ENCODE measurements at places on chromosomes 13 and 19.

- no peak for DNase-seq
These were observed 261.3 kb downstream of the DACH1 start for GRCh38 chr13:71605744-71606143.

DNA sequence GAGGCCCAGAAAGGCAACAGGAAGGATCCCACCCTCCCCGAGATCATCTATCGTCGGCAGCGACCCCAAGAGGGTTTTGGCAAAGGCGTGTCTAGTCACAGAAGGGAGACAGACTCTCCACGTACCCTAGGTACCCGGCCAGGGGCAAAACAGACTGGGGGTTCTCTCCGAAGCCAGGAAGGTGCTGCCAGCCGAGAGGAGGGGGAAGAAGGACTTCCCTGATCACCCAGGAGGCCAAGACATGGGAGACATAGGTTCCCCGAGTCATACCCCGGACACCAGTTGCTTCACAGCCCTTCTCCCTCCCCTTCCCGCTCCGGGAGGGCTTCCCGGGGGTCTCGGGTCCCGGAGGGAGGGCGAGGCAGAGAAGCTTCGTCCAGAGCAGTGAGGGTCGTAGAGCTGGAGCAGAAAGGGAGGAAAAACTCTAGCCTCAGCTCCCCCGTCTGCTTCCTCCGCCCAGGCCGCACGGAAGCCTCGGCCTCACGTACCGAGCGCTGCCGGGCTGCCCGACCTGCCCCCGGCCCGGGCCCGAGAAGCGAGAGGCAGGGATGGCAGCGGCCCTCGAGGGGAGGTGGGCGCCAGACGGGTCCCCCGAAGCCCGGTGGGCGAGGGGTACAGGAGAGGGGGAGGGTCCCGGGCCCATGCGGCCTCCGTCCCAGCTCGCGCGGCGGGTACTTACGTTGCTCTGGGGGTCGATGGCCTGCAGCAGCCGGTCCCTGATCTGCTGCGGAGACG is 644 bp downstream of the MED26 start:
- DNase-seq = no peak

GRCh38 chr19:44752816-44753625 is 4.5 kb downstream of the BCL3 start:
- DNase-seq = peak; percentile 91

DNA sequence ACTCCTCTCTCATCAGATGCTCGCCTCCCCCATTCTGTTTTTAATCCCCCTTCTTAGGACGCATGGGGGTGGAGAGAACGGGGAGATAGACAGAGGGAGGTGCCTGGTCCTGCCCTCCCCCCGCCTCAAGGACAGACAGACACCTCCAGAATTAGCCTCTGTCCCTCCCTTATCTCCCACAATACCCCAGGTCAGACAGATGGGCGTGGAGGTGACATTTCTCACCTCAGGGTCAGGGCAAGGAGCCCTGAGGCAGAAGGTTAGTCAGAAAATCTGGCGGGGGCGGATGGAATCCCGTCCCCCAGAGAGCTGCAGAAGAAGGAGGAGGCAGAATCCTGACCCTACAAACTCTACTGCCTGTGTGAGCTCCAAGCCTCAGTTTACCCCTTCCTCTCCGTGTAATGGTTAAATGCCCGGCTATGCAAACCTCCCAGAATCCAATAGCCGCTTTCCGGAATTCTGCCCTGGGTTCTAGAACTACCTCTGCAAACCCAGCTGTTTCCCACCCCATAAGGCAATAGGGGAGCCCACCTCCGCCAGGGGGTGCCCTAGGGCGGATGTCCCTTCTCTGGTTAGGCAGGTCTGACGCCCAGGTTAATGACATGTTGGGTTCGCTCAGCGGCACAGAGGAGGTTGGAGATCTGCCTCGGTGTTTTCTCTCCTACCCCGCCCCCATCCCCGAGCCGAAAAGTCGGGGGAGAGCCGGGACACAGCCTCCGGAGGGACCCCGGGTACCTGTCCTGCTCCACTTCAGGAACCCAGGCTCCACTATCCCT is 900 bp downstream of the PPP1R13L start:
- peak; percentile 24 for DNase-seq

DNA sequence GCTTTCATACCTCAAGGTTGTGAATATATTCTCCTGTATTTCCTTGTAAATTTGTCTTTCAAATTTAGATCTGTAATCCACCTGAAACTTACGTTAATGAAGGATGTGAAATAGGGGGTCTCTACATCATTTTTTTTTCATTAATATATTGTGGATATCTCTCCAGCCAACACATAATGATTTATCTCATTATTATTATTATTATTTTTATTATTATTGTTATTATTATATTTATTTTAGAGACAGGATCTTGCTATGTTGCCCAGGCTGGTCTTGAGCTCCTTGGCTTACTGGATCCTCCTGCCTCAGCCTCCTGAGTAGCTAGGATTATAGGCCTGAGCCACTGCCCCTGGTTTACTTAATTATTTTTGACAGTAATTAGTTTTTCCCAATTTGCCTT is 4.3 kb upstream of the LIPE start:
- DNase-seq = no peak

- DNase-seq = no peak
These were observed 79.7 kb upstream of the MBNL2 start for GRCh38 chr13:97142452-97142851.

GRCh38 chr19:6451583-6452222 is 7.9 kb downstream of the SLC25A23 start:
- DNase-seq = no peak

Data from activated T-helper 1 cell treated with Interleukin-2 at 50 U/mL for 16 hours (primary cell).